ENCODE measurements at places on chromosomes 3 and 15.
A peak's percentile ranks its signal among the peaks of the same experiment; 100 is the strongest.

GRCh38 chr3:12627370-12627769 is 36.5 kb downstream of the RAF1 start:
- no peak for DNase-seq

DNA sequence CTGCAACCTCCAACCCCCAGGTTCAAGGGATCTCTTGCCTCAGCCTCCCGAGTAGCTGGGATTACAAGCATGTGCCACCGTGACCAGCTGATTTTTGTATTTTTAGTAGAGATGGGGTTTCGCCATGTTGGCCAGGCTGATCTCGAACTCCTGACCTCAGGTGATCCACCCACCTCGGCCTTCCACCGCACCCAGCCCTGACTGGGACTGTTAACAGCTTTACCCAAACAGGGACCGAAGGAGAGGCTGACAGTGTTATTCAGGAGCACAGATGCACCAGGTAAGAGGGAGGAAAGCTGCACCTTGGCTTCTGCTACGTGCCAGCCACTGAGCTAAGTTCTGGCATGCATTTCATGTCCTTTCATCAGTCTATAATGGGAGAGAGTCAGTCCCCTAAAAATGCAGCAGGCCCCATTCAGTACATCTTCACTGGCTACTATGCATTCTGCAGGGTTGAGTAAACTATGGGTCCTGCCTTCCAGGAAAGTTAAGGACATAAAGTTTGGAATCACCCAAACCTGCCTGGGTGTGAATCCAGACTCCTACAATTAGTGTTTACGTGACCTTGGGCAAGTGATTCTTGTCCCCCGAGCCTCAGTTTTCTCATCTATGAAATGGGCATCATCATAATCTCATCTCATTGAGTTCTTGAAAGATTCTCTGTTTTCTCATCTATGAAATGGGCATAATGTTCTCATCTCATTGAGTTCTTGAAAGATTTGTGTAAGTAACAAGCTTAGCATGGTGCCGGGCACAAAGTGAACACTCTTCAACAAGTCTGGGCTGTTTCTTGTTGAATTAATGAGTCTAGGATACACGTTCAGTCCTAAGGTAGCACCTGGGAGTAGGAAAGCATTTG is 82.2 kb downstream of the CPN2 start:
- peak; percentile 38 for DNase-seq

DNA sequence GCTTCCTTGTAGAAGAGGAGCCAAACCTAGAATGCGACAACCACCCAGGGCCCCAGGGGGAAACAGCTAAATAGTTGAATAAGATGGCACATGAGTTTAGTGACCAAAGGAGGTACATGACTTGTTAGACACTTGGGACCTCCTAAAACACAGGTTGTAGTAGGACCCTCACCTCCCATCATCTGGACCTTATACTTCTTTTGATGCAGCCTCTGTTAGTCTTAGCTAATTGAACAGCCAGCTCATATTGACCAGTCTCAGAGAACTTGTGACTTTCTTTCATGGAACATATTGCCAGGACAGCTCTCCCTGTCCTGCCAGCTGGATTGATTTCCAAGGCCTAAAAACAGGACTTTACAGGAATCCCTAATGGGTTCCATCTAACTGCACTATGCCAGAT is 45.0 kb downstream of the SPSB4 start:
- peak; percentile 17 for DNase-seq

DNA sequence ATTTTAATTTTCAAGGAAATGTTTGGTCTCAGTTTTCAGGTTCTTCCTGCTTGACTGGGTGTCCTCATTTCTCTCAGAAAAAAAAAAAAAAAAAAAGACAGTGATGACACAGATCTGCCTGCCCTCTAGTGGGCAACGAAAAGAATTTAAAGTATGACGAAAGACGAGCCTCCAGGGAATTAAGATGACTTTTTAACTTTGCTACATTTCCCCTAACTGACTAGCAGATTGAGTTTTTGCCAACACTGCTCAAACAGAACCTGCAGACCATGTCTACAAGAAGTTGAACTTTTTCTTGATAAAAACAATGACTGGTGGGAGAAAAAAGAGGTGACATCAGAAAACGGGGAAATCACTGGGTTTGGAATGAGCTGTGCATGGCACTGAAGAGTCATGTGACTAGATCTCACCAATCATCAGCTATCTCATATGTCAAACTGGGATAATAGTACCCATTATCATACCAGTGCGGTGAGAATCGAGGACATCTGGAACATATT is 40.8 kb downstream of the EOMES start:
- peak; percentile 59 for DNase-seq

- DNase-seq = no peak
Observed at GRCh38 chr15:85412066-85412465, 31.7 kb downstream of the AKAP13 start.

DNA sequence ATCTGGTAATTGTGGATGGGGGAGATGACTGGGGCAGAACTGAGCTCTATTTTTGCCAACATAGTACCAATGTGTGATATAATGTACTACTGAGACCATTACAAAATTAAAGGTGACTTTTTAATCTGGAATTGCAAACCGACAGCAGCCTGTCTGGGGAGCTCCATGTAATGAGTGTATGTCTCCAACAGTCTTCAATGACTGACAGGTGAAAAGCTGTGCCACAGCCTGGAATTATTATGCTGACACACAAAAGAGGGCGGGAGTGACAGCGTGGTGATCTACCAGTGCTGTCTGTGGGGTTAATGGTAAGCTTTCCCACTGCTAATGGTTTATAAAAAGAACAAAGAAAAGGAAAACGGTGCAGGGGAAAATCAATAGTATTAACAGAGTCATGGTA is 143.4 kb downstream of the CLSTN2 start:
- no peak for DNase-seq

- no peak for DNase-seq
Observed at GRCh38 chr3:87120236-87120635, 106.9 kb upstream of the CHMP2B start.

DNA sequence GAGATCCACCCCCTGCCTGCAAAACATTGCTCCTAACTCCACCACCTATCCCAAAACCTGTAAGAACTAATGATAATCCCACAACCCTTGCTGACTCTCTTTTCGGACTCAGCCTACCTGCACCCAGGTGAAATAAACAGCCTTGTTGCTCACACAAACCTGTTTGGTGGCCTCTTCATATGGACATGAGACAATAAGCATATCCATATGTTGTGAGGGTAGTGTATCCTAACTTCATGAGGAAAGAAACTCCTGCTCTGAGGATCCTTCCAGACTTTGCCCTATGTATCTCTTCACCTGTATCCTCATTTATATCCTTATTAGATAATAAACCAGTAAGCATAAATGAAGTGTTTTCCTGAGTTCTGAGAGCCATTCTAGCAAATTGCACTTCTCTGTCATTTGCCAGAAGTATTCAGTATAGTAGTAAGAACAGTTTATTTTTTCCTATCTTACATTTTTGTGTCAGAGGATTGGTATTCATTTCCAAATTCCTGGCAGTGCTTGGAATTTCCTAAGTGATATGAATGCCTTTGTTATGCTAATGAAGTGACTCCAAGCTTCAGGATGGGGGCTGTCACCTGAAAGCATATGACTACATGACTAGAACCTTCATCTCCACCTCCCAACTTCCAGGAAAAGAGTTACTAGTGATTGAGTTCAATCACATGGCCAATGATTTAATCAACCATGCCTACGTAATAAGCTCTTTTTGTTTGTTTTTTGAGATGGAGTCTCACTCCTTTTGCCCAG is 30.2 kb downstream of the TTBK2 start:
- peak; percentile 49 for DNase-seq

GRCh38 chr3:53104762-53105161 is 25.5 kb downstream of the RFT1 start:
- DNase-seq = no peak

DNA sequence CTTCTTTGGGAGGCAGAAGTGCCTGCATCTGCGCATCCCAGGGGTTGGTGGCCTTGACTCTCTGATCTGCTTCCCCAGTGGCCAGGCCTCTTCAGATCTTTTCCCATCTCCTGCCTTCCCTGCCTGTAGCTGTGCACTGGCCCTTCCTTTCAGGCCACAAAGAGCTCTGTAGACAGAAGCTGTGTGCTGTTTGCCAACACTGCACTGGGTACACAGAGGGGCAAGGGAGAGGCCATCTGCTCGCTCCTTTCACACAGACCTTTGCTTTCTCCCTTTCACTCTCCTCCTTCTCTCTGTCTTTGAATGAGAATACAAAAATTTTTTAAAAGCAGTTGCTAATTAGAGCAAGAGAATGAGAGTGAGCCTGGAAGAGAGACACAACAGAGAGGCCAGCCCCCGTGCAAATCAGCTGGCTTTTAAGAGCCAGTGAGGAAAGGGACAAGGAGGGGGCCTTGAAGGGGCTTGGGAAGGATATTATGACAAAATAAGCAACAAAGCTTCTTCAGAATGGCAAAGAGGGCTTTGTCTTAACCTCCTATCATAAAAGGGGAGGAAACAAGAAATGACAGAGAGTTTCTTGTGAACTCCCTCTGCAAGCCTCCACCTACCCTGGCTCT is 170.9 kb downstream of the EPHB1 start:
- peak; percentile 31 for DNase-seq

DNA sequence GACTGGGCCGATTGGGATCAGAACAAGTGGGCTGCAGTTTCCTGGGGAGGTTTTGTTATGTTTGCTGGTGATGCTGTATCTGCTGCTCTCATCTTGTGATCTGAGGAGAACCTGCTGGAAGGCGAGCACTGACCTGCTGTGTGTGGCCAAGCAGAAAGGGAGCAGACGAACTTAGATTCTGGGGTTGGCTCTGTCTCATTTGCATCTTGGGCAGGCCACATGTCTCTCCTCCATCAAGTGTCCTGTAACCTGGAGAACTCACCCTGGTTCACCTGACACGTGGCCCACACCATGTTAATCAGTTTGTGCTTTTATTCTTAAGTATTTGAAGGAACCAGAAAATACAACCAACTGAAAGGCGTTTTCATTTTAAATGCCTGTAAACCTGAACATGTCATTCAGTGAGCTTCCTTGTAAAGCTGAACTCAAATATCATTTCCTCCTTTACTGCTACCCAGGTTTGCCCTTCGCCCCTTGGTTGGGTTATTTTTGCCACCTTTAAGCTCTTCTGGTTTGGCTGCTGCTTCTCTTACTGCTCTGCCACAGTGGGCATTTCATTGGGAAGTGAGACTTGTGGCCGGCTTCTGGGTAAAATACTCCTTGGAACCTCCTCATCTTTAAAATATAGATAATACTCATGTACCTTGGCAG is 33.5 kb upstream of the TRAK1 start:
- DNase-seq = no peak

DNA sequence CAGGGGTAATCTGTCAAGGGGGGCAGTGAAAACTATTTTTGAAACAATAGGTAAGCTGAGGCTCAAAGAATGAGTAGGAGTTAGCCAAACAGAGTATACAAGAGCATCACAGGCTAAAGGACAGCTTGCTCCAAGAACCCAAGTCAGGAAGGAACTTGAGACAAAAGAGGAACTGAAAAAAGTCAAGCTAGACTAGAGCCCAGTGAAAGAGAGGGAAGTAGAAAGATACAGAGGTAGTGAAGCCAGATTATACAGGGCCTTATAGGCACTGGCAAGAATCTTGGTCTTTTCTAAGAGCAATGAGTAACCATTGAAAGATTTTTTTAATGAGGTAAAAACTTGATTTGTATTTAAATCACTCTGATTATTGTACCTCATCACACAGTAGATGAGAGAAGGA is 69.9 kb downstream of the FILIP1L start:
- DNase-seq = no peak

DNA sequence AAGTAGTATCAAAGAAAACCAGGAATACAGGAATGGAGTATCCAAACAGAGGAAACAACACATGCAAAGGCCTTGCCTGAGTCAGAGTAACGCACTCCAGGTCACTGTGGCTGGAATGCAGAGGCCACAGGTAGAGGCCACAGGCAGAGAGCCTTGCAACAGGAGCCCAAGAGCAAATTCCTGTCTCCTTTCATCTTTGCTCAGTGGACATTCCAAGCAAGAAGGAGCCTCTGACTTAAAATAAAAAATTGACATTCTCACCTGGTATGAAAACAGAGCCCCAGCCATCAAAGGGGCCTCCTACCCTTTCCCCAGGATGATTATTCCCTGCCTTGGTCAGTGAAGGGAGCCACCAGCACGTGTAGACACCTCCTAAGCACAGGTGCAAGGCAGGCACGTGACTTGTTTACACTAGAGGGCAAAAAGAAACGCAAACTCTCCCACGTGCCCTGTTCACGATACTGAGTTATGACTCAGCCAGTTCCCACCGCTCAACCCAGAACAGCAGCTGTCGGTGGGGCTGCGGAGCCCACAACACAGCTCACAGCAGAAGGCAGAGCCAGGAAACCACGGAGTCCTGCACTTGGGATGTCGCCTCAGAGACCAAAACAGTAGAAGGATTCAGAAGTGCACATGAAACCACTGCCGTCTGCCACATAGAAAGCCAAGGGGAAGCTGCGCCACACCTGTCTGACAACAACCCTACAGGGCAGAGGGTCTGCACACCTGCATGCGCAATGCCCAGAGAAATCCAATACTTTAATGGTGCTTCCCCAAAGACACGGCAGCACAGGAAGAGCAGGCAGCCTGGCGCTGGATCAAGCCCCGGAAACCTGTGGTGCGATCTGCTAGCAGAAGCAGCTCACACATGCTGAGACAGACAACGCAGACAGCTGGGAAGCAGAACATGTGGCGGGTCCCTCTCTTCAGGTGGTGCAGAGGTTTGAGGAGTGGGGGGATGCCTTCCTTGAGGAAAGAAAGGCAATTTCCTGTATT is 52.1 kb downstream of the ITGB5 start:
- DNase-seq = peak; percentile 86

GRCh38 chr3:193948459-193948858 is 187.5 kb upstream of the HES1 start:
- DNase-seq = no peak

- DNase-seq = peak; percentile 45
Observed at GRCh38 chr3:126446791-126447190, 28.9 kb downstream of the ZXDC start.

GRCh38 chr15:35545316-35545823 is 595 bp downstream of the DPH6 start:
- no peak for DNase-seq

- DNase-seq = no peak
Observed at GRCh38 chr3:135784557-135784956, 181.0 kb upstream of the PPP2R3A start.

DNA sequence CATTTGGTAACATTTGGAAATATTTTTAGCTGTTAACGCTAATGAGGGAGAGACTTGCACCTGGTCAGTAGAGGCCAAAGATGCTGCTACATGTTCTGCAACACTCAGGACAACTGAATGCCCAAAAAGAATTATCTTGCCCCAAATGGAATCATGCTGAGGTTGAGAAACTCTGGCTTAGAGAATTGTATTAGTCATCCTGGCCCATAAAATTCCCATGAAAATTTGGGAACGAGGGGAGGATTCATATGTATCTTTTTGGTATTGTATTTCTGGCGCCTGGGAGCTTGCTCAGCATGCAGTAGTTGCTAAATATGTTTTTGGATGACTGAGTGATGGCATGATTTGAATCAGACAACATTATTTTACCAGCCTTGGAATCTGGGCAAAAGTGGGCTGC is 59.9 kb downstream of the CHL1 start:
- no peak for DNase-seq

GRCh38 chr3:195107593-195107992 is 163.4 kb downstream of the XXYLT1 start:
- DNase-seq = no peak

GRCh38 chr3:29141918-29142275 is 139.0 kb upstream of the RBMS3 start:
- no peak for DNase-seq
